ENCODE measurements at places on chromosomes 11 and 22.
A peak's percentile ranks its signal among the peaks of the same experiment; 100 is the strongest.

DNA sequence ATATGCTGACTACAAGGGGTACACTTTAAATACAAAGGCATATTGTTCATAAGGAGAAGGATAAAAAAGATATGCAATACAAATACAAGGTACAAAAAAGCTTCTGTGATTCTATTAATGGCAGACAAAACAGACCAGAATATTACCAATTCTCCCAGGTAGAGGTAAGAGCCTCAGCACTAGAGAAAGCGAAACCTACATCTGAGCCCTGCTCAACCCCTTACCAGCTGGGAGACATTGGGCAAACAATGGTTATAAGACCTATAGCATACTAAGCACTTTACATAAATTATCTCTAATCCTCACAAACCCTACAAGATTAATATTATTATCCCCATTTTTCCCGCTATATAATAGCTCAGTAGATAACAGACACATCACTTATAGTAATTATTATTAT is 41.2 kb upstream of the LRRC55 start:
- DNase-seq: no peak

DNA sequence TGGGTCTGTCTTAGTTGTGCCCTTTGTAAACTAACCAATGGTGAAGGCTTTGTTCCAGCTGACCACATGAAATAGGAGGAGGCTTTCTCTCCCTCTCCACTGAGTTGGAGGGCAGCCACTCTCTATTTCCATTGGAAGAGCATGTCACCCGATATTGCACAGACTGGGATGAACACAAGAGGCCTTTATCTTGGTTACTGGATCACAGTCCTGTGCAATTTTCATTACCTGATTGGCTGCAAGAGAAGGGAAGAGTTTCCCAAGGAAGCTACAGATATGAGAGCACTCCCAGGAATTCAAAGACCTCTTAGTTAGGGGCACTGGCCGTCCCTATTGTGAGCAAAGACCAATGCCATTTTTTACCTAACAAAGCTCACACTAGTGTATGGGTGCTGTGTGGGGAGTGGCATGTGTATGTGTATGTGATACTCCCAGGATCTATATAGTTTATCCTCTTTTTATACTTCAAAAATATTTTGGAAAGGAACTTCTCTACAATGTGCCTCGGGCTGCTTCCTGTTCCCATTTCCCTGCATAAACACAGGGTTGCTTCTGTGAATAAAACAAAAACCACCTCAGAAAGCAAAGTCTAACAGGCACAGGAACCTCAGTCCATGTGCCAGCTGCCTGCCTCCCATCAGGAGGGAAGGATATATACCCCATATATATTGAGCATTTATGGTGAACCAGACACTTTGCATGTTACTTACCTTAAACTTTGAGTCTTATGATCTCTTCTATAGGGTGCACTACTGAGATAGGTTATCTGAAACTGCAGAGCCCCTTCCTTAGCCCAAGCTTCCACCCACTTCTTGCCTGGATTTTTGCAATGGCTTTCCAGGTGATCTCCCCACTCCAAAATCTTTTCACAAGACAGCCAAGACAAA is 126.5 kb downstream of the RASSF10 start:
- DNase-seq: no peak

DNA sequence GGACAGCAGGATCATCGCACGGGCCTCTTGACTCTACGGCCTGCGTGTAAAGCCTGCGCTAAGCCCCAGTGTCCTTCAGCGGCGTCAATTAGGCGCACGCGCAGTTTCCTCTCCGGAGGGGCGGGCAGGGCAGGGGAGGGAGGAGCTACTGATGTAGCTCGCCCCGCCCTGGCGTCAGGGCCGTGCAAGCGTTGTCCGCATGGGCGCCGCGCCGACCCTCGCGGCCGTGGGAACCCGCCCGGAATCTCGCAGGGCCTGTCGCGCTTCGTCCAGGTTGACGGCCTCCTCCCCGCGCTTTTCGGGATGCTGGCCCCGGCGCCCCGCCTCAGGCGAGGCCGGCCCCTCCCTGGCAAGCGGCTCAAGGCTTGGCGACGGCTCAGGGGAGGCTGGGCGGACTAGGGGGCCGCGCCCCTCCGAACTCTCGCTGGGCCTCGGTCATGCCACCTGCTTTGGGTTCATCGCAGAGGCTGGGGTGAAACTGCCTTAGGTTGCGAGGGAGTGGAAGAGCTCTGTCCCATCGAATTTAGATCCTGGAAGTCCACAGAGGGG is 61.1 kb downstream of the ST3GAL4 start:
- peak; percentile 95 for DNase-seq

GRCh38 chr11:101717619-101718018 is 133.8 kb upstream of the TRPC6 start:
- DNase-seq: no peak

- peak; percentile 86 for DNase-seq
Measured at GRCh38 chr11:64355078-64355940, 3.7 kb upstream of the RPS6KA4 start.
